Dermis microvascular lymphatic vessel endothelial cell (primary cell): ENCODE measurements at places on chromosomes 5 and 9.
A peak's percentile ranks its signal among the peaks of the same experiment; 100 is the strongest.

GRCh38 chr9:120526534-120526933, 53.4 kb downstream of the CDK5RAP2 start:
- no peak for DNase-seq

- DNase-seq, result no peak
Measured at GRCh38 chr9:16661816-16662215, 208.7 kb downstream of the BNC2 start.

DNA sequence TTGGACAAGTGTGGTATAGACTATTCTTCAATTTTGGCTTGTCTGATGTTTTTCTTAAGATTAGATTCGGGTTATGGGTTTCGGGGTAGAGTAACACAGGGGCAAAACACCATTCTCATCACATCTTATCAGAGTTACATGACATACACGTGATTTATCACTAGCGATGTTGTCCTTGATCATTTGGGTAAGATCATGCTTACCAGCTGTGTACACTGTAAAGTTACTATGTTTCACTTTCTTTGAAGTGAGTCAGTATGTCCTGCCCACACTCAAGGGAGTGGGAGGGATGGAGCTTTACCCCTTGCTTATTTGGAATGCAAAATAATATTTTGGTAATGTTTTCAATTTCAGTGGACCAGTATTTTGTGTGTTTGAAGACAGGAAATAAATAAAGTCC, 101.8 kb upstream of the TAF11L2 start:
- no peak for DNase-seq

DNA sequence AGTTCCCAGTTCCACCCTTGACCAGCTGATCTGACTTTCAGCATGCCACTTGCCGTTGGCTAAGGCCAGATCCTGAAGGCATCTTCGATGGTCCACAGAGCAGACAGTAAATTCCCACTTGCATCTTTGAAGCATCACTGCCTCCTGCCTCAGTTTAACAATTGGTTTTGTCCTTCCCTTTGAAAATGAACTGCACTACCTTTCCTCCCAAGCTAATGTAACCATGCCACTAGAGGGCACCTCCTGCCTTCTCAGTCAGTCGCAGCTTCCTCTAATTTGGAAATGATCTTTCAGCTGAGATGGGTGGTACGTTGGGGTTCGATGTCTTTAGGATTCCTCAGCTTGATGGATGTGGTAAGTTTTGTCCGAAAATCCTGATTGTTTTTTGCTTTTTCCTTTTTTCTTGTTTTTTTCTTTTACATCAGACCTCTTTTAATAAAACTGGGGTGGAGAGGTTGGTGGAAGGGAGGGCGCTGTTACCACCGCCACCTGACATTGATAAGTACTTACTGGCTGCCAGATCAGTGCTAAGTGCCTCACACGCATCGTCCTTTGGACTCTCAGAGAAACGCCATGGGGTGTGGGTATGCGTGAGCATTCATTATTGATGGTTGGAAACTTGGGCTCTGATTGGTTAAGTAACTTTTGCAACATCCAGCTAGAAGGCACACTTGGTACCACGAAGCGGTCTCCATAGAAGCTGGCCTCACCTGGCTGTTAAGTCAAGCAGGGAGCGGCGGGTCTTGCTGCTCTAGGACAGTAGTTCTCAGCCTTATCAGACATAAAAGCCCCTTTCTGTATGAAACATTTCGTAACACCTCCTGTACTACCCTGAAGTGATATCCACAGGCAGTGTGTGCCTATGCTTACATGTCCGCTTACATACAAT, 16.9 kb downstream of the PTTG1 start:
- peak; percentile 52 for DNase-seq

DNA sequence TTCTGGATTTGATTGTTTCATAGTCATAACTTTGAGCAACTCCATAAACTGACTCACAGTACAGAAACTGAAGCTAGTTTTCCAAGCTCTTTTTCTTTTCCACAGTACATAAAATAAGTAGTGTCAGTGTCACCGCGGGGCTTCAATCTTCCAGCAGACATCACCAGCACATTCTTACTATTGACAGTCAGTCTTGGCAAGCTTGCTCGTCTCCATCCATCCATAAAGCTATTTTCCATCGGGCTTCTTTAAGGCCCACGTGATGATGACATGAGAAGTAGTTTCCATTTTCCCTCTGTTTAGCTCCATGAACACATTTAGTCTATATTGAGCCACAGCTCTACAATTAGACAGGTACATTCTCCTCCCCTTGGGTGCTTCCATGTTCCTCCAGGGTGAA, 443.4 kb downstream of the KDM4C start:
- DNase-seq, result no peak

GRCh38 chr5:6107675-6108539, 270.4 kb downstream of the MED10 start:
- DNase-seq, result no peak

GRCh38 chr5:180259260-180259611, 32.6 kb downstream of the MAPK9 start:
- DNase-seq, result no peak

DNA sequence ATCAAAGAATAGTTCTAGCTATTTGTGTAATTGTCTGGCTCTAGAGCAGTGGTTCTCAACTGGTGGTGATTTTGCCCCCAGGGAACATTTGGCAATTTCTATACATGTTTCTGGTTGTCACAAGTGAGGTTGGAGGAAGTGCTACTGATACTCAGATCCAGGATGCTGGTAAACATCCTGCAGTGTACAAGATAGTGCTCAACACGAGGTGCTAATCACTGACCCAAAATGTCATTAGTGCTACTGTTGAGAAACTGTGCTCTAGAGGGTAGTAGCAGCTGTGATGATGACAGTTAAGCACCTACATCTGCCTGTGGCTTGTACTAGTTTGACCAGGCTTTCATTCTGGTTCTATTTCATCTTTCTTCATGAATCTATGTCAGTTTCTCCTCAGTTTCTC, 22.1 kb downstream of the LRRC19 start:
- DNase-seq, result no peak

GRCh38 chr9:14941501-14942405, 31.5 kb upstream of the FREM1 start:
- no peak for DNase-seq

GRCh38 chr5:146510559-146511125, 5.3 kb downstream of the GPR151 start:
- no peak for DNase-seq

GRCh38 chr5:33524476-33524875, 83.7 kb downstream of the TARS1 start:
- DNase-seq, result no peak

DNA sequence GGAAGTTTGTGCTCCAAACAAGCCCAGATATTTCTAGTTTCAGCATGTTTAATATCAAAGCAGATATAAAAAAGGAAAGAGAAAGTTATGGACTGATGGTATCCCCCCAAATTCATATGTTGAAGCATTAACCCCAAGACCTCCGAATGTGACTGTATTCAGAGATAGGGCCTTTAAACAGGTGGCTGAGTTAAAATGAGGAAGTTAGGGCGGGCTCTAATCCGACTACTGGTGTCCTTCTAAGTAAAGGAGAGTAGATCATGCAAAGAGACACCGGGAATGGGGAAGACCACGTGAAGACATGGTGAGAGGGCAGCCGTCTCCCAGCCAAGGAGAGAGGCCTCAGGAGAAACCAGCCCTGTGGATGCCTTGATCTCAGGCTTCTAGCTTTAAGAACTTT, 324.1 kb upstream of the KIF2A start:
- DNase-seq, result no peak

DNA sequence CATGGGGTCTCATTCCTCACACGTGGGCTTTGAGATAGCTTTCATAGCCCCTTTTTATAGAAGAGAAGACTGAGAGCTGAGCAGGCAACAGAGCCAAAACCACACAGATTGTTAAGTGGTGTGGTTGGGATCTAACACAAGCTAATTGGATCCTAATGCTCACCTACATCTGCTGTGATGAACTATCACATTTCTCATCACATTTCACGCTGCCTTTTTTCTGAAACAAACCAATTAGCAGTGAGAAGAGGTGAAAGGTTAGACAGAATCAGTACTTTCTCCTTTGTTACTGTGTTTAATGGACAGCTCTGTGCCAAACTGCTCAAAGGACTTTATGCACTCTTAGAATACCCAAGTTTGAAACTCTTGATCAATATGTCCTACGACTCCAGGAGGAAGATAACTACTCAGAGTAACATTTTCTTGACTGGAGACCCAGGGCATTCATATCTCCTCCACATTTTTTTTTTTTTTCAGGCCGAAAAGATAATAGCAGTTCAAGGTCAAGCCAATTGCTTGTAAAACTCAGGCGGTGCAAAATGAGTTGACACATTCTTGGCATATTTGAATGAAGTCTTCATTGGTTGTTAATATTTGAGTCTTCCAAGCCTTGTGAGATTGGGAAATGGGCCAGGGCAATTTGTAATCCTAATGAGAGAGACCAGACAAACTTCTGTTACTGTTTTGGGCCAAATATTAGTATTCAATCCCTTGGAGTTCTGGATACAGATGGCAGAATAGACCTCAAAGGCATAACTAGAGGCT, 138.4 kb downstream of the KCTD16 start:
- no peak for DNase-seq

DNA sequence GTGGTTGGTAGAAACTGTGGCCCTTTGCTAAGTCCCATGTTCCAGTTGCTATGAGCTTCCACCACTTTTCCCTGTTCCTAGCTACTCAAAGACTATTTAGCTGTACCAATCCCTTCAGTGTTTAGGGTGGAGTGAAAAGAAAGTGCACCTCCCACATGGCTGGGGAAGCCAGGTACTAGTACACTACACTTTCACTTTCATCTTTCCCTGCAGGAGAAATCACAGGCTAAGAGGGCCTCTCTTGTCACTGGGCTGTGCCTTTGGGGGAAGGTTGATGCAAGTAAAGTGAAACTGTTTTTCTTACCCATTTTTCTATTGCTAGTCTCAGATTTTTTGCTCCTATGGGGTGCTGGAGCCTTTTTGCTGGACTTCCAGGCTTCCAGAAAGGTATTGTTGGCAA, 33.5 kb upstream of the CKS2 start:
- no peak for DNase-seq

- no peak for DNase-seq
Measured at GRCh38 chr5:69075522-69076179, 18.2 kb upstream of the SLC30A5 start.

DNA sequence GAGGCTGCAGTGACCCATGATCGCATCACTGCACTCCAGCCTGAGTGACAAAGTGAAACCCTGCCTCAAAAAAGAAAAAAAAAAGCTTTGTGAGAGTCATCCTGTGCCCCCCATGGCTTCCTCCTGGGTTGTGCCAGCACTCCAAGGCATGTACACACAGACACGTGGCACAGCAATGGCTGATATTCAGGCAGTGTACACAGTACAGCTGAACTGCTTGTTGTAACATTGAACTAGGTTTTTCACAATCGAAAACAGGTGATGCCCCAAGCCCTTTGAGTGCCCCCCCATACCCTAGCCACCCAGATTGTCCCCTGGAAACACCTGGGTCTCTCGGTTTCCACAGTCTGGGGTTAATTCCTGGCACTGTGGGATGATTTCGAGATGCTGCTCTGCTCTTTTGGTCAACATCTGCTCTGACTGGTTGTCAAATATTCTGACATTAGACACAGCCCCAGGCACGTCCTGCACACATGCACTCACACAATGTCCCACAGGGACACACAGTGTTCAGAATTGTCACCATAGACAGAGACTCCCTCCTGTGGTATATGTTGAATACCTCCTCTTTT, 9.2 kb downstream of the SPINK4 start:
- no peak for DNase-seq

GRCh38 chr5:96863949-96864584, 12.2 kb upstream of the ERAP2 start:
- DNase-seq, result no peak

DNA sequence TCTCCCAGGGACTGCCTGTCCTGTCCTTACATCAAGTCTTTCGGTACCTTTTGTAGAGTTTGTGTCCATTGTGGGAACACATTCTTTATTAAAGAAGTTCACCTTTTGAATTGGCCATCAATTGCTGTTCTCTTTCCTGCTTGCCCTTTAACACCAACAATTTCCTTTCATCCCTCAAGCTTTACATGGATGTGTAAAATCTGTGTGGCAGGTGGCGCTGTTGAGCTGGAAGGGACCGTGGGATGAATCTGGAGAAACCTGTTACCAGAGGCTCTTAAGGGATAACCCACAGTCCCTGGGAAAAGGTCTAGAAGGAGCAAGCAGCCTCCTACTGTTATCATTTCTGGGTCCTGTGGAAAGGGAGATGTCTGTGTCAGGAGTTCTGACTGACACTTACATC, 7.9 kb upstream of the ZFP62 start:
- peak; percentile 78 for DNase-seq

DNA sequence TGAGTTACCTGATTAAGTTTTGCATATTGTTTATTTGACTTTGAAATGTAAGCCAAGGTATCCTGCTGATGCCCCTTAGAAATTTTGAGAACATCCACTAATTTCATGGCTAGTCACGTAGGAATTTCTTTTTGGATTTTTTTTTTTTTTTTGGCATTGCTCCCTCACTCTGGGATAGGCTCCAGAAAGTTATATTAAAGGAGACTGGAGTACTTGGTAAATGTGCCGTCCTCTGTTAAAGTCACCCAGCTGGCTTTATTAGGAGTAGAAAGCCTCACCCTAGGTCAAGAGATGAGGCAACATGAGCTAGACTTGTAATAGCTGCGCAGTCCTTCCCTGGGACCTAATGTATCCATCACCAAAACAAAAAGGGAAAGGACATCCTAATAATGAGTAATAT, 3.1 kb downstream of the KCTD16 start:
- no peak for DNase-seq

- no peak for DNase-seq
Measured at GRCh38 chr5:109823597-109823996, 133.9 kb downstream of the MAN2A1 start.

DNA sequence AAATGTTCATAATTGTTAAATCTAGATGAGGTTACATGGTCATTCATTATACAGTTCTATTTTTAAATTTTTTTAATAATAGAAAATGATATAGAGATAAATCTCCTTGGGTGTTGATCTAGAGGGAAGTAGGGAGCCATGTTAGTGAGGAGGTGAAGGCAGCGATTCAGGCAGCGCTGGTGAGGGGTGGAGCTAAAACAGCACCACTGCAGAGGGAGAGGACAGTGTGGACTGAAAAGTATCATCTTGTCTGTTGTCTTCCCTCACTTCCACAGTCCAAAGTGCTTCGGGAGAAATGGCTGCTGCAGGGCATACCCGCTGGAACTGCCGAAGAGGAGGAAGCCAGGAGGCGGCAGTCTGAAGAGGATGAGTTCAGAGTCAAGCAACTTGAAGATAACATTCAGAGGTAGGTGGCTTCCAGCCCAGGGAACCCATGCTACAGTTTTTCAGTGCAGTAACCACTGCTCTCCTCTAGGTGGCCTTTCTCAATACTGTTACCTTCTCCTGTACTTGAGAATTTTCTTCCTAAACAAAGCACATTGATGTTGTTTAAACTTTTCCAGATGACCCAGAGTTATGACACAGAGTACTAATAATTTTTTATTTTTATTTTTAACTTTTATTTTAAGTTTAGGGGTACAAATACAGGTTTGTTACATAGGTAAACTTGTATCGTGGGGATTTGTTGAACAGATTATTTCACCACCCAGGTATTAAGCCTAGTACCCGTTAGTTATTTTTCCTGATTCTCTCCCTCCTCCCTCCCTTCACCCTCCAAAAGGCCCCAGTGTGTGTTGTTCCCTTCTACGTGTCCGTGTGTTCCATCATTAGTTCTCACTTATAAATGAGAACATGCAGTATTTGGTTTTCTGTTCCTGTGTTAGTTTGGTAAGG, 100.5 kb downstream of the PALM2AKAP2 start:
- DNase-seq, result no peak

GRCh38 chr9:136474021-136474640, 8.7 kb downstream of the SEC16A start:
- DNase-seq, result no peak
